GM12878 (cell line): ENCODE measurements at places on chromosomes 5 and 9.

DNA sequence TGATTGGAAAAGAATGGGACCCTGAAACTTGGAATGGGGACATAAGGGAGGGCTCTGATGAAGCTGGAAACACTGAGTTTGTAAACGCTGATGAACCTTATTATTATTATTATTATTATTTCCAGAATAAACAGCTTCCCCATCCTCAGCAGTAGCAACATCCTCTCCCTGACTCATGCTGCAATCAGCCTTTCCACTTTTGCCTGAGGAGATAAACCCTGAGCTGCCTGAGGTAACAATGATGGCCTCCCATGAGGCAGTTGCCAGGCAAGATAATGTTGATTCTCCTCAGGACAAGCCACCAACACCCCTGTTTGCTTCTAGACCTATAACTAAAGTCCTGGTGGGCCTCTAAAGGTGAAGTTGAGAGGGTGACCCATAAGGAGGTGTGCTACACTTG is 139.2 kb upstream of the ATP10B start:
- H3K4me3 ChIP-seq: no peak overlapping the region

DNA sequence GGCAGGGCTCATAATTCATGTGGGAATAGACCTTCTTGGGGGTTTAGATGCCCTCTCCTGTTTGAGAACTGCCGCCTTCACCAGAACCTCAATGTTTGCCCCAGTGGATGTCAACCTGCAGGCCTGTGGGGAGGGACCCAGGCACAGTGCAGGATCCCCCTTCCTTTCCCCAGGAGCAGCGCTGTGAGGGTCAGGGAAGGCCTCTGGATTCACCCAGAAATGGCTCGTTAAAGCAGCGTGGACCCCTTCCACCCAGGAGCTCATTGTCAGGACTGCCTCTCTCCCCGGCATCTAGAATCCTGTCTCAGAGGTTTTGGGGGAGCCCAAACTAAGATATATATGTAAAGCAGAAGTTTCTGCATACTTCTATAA is 188.3 kb downstream of the GADD45G start:
- H3K4me1 ChIP-seq: no peaks in the 10 kb centered on the region
- H3K27me3 ChIP-seq: no peaks in the 10 kb centered on the region; the same call in 1 of the 2 replicates
- no peak for DNase-seq

GRCh38 chr5:137269274-137269673 is 229.9 kb downstream of the SPOCK1 start:
- peaks cover 2% of the 10 kb centered on the region; the same call in 1 of the 2 replicates for H3K27me3 ChIP-seq
- H3K4me3 ChIP-seq: no peak overlapping the region
- no peaks in the 10 kb centered on the region for H3K4me1 ChIP-seq

- no peaks in the 10 kb centered on the region for H3K27me3 ChIP-seq
- no peaks in the 10 kb centered on the region for H3K36me3 ChIP-seq
- H3K4me1 ChIP-seq: no peaks in the 10 kb centered on the region
- no peak for DNase-seq
- no peak overlapping the region for H3K4me3 ChIP-seq
These were observed 399.3 kb downstream of the ADGRV1 start for GRCh38 chr5:90957906-90958305.

DNA sequence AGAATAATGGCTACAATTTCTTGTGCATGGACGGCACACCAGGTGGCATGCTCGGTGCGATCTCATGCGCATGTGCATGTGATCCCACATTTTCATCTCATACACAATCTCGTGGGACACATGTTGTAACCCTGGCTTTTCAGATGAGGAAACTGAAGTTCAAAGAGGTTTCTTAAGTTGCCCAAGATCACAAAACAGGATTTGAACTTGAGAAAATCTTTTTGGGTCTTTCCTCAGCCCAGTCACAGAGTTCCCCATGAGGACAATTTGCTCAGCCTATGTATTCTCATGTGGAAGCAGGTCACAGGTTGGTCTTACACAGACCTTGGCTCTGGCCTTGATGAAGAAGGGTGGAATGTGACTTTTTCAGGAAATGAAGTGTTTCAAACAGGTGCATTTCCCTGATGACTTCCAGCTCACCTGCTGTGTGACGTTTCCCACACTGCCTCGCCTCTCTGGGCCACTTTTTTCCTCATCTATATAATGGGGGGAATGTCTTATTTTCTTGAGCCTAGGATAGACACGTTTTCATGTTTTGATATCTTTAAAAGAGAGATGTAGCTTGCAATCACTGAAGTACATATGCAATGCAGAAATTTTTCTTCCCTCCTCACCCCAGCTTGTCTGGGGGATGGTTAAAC is 7.1 kb upstream of the ORM1 start:
- no peak overlapping the region for H3K4me3 ChIP-seq
- no peak for DNase-seq
- H3K27ac ChIP-seq: no peak overlapping the region
- no peaks in the 10 kb centered on the region for H3K4me1 ChIP-seq
- H3K36me3 ChIP-seq: no peaks in the 10 kb centered on the region

- DNase-seq: no peak
- H3K27ac ChIP-seq: no peak overlapping the region
- H3K27me3 ChIP-seq: no peaks in the 10 kb centered on the region
- no peak overlapping the region for H3K4me3 ChIP-seq
These were observed 43.3 kb upstream of the RASEF start for GRCh38 chr9:83106263-83106662.

GRCh38 chr9:121207371-121207940 is 5.8 kb upstream of the RAB14 start:
- H3K4me3 ChIP-seq: peak overlapping the region; percentile 23; the same call in 1 of the 2 replicates
- DNase-seq: peak; percentile 66
- H3K27ac ChIP-seq: peak overlapping the region; percentile 50
- H3K27me3 ChIP-seq: no peaks in the 10 kb centered on the region
- no peaks in the 10 kb centered on the region for H3K36me3 ChIP-seq
- H3K4me1 ChIP-seq: peaks cover 21% of the 10 kb centered on the region

- no peaks in the 10 kb centered on the region; the same call in 1 of the 2 replicates for H3K27me3 ChIP-seq
- H3K27ac ChIP-seq: no peak overlapping the region
- H3K4me1 ChIP-seq: no peaks in the 10 kb centered on the region
- H3K36me3 ChIP-seq: no peaks in the 10 kb centered on the region
These were observed 208.1 kb downstream of the SNX18 start for GRCh38 chr5:54725391-54726280.

DNA sequence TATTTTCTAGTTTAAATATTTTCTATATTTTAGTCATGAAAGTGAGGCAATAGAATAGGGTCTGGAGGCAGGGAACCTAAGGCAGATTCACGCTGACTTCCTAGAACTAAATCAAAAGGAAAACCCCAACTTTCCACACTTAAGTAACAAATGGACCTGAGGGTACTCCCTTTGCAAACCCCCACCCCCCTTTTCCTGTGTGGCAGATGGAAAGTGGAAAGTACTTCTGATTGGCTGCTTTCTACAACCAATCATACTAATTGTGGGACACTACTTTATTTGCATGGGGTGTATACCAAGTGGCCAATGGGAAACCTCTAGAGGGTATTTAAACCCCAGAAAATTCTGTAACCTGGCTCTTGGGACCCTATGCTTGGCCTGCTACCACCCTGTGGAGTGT is 4.8 kb upstream of the CENPH start:
- H3K4me3 ChIP-seq: no peak overlapping the region
- no peaks in the 10 kb centered on the region for H3K36me3 ChIP-seq
- no peaks in the 10 kb centered on the region for H3K27me3 ChIP-seq
- peaks cover 5% of the 10 kb centered on the region; the same call in 1 of the 2 replicates for H3K4me1 ChIP-seq

GRCh38 chr9:127047971-127048370 is 74.5 kb downstream of the ANGPTL2 start:
- H3K27ac ChIP-seq: no peak overlapping the region
- no peaks in the 10 kb centered on the region for H3K27me3 ChIP-seq
- DNase-seq: no peak
- no peaks in the 10 kb centered on the region for H3K36me3 ChIP-seq
- peaks cover 12% of the 10 kb centered on the region for H3K4me1 ChIP-seq

DNA sequence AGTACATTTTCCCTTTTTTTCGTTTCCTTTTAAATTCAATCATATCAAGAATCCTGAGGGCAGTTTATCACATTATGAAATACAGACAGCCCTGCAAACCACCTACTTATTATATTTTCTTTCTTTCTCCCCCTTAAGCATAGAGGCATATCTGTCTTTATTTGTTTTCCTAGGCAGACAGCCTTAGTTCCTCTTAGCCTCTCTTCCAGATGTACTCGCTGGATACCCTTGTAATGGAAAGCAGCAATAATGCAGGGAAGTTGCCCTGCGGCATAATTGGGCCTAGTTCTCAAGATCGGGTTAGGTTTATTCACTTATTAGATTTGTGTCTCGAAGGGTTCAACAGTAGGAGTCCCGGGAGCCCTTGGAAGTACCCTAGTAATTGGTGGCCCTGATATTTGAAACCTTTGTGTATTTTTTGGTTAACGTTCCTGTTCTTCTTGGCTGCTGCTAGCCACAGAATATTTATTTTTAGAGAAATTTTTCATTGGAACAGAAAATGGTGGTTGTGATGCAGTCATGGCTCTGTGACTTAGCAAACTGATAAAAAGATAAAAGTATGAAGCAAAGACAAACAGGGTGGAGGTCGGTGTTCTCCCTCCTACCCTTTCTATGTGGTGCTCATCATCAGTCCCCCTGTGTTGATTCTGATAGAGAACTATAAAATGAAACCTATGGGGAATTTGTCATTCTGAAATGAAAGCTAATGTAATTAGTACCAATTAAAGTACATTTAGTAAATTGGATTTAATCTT is 6.4 kb downstream of the TLE4 start:
- no peak overlapping the region for H3K27ac ChIP-seq
- no peak for DNase-seq
- H3K36me3 ChIP-seq: no peaks in the 10 kb centered on the region; the same call in none of the 2 replicates
- H3K27me3 ChIP-seq: no peaks in the 10 kb centered on the region
- H3K4me3 ChIP-seq: 0 out of 2 replicates have a peak overlapping the region, but pooled peaks have one; percentile 3

DNA sequence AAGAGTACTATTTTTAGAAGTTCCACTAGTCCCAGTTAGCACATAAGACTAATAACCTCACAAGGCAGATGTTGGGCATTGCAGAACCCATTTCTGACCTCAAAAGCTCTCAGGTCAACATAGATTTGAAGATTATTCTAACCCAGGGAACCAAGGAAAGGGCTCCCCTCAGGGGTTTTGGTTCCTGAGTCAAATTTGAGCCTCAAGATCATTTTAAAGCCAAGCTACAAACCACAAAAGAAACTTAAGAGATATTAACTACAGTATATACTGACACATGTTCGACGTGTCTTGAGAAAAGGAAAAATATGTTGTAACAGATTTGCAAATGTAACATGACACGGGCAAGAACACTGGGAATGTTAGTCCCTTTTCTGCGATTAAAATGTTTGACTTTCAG is 88.6 kb downstream of the GNAQ start:
- no peaks in the 10 kb centered on the region for H3K27me3 ChIP-seq
- no peaks in the 10 kb centered on the region for H3K4me1 ChIP-seq
- H3K36me3 ChIP-seq: no peaks in the 10 kb centered on the region
- H3K4me3 ChIP-seq: no peak overlapping the region

GRCh38 chr5:172668594-172669071 is 27.6 kb downstream of the NEURL1B start:
- H3K4me3 ChIP-seq: no peak overlapping the region
- no peaks in the 10 kb centered on the region for H3K4me1 ChIP-seq
- no peaks in the 10 kb centered on the region for H3K36me3 ChIP-seq
- no peak overlapping the region for H3K27ac ChIP-seq

GRCh38 chr5:138967791-138968448 is 92.8 kb upstream of the LRRTM2 start:
- DNase-seq: no peak
- no peak overlapping the region for H3K27ac ChIP-seq
- no peaks in the 10 kb centered on the region for H3K27me3 ChIP-seq
- no peaks in the 10 kb centered on the region for H3K4me1 ChIP-seq
- H3K36me3 ChIP-seq: no peaks in the 10 kb centered on the region
- no peak overlapping the region for H3K4me3 ChIP-seq

GRCh38 chr5:54835647-54836046 is 149.7 kb downstream of the ESM1 start:
- H3K4me3 ChIP-seq: no peak overlapping the region
- no peak for DNase-seq
- H3K27me3 ChIP-seq: peaks cover 3% of the 10 kb centered on the region

DNA sequence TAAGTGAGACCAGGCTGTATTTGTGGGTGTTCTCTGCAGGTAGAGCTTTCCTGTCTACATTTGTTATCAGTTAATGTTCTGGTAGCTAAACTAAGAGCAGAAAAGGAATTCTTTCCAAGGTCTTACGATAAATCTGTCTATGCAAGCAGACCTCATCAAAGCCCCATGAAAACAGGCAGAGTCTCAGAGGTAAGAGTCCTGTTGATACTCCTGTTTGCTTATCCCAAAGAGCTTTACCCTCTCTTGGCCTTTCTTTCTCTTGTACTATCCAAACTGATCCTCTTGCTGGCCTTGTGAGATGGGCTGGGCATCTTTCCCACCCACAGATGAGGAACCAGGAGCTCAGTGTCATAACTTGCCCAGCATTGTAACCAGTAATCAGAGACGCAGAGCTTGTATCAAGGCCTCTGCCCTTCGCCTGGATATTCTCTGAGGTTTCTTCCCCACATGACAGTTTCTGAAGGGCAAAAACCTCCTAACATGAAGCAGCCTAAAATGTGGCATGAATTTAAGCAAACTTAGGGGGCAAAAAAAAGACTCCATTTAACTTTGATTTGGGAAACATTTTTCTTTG is 33.5 kb downstream of the PRKACG start:
- H3K4me1 ChIP-seq: peaks cover 66% of the 10 kb centered on the region
- H3K36me3 ChIP-seq: no peaks in the 10 kb centered on the region; the same call in 1 of the 2 replicates
- H3K4me3 ChIP-seq: no peak overlapping the region
- H3K27me3 ChIP-seq: no peaks in the 10 kb centered on the region
- DNase-seq: no peak

DNA sequence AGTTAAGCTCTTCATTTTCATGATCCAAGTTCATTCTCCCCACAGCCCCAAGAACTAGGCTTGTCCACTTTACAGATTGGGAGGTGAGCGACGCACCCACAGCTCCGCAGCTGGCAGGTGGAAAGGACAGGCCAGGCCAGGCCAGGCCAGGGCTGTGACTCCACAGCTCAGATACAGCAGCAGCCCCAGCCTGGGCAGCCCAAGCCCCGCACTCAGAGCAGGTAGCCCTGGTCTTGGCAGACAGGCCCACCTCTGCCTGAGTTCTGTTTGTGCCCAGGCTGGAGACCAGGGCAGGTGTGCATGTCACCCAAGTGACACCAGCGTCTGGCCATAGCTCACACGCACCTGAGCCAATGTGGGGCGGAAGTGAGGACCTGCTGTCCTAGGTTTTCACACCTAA is 124.7 kb downstream of the WNK2 start:
- DNase-seq: no peak
- H3K4me1 ChIP-seq: no peaks in the 10 kb centered on the region
- no peaks in the 10 kb centered on the region for H3K36me3 ChIP-seq
- H3K4me3 ChIP-seq: no peak overlapping the region
- no peak overlapping the region for H3K27ac ChIP-seq

- H3K27me3 ChIP-seq: no peaks in the 10 kb centered on the region
- H3K4me1 ChIP-seq: no peaks in the 10 kb centered on the region
- H3K4me3 ChIP-seq: no peak overlapping the region
- no peak for DNase-seq
- H3K27ac ChIP-seq: no peak overlapping the region
- no peaks in the 10 kb centered on the region for H3K36me3 ChIP-seq
These were observed 153.8 kb downstream of the CDH12 start for GRCh38 chr5:22699319-22699718.
